WERI-Rb-1 (cell line): ENCODE measurements at places on chromosomes 4 and X.

DNA sequence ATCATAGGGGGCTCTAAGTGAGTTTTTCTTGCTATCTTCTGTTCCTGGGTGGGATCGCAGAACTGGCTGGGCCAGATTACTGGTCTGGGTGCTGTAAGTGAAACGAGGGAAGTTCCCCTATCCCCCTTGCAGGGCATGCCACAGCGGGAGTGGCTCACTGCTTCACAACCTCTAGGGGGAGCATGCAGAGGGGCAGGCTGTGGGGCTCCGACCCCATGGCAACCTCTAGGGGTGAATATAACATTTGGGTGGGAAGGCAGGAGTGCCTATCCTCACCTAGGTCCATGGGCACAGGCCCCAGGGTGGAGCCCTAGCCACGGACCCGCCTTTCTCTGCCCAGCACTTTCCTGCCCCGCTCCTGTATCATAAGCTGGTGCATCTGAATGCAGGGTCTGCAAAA is 1.7 kb upstream of the RRAGB start:
- DNase-seq = peak; percentile 6

GRCh38 chrX:155819966-155820491 is 61.1 kb upstream of the VAMP7 start:
- peak; percentile 84 for DNase-seq

GRCh38 chr4:94403751-94404150 is 48.0 kb upstream of the PDLIM5 start:
- no peak for DNase-seq

DNA sequence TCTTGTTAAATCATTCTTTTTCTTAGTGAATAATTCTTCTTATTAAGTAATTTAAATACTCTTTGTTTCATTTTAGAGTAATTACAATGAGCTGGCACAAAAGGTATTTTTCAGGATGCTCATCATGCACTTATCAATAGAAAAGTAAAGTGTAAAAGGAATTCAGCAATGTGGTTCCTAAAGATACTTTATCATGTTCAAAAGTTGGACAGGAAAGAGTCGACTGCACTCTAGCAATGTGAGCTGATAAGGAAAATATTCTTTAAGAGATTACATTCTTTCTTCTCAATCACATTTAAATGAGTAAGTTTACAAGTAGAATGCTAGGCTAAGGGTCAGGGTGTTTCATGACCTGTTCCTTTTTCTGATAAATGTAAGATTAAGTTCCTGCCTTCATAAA is 609.5 kb upstream of the FAM241A start:
- no peak for DNase-seq

DNA sequence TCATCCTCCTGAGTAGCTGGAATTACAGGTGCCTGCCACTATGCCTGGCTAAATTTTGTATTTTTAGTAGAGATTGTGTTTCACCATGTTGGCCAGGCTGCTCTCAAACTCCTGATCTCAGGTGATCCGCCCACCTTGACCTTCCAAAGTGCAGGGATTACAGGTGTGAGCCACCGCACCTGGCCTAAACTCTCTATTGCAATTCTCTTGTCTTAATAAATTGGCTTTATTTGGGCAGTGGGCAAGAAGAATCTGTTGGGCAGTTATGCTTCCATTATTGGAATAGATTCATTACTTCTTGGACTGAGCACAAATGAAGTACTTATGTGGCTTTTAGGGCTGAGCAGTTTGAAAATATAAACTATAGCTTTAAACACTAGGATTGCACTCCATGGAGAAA is 8.2 kb upstream of the GPAT3 start:
- no peak for DNase-seq

- DNase-seq = no peak
Measured at GRCh38 chr4:157674699-157675098, 454.2 kb downstream of the GRIA2 start.

DNA sequence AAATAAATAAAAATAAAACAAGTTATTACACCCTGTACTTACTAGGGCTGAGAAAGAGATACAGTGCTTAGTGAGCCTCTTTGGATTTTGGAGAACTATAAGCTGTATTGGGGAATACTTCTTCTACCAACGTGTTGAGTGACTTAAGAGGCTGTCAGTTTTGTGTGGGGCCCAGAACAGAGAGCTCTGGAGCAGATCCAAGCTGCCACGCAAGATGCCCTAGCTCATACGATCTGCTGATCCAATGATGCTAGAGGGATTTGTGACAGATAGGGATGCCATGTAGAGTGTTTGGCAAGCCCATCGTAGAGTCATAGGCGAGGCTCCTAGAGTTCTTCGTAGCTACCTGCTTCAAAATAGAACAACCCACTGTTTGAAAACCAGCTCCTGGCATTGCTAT is 60.3 kb upstream of the KLF3 start:
- no peak for DNase-seq

DNA sequence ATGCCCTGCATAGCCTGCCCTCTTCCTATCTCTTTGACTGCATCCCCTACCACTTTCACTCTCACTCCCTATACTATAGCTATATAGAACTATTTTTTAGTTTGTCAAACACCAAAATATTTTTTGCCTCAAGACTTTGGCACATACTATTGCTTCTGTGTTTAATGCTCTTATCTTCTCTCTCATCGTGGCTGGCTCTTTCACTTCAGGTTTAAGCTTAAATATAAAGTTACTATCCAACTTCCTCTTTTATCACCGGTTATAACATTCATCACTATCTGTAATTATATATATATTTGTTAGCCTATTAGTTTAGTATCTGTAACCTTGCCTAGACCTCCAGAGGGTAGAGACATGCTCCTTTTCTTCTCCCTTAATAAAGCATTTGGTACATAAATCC is 11.5 kb upstream of the HMGB2 start:
- DNase-seq = no peak

GRCh38 chr4:73679836-73680235 is 59.6 kb upstream of the RASSF6 start:
- no peak for DNase-seq

GRCh38 chrX:103999234-103999633 is 14.3 kb downstream of the H2BW1 start:
- DNase-seq = no peak

- DNase-seq = no peak
Measured at GRCh38 chr4:85722807-85723206, 247.9 kb downstream of the ARHGAP24 start.

DNA sequence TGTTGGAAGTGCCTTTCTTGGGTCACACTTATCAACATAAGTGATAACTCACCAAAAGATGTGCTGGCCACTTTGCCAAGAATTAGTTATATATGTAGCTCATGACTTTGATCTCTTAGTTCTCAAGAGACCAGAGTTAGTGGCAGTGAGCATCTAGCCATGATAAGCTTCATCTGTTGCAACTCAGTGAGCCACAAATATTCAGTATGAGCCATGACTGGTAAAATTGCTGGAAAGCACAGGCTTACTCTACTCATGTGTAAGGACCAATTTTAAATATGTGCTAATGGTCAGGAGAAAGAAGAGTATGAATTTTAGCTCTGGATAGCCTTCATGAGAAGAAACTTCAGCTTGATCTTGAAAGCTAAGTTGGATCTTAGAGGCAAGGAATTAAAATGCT is 59.4 kb upstream of the TLL1 start:
- DNase-seq = no peak

GRCh38 chrX:21700275-21700674 is 42.1 kb upstream of the KLHL34 start:
- peak; percentile 18 for DNase-seq

DNA sequence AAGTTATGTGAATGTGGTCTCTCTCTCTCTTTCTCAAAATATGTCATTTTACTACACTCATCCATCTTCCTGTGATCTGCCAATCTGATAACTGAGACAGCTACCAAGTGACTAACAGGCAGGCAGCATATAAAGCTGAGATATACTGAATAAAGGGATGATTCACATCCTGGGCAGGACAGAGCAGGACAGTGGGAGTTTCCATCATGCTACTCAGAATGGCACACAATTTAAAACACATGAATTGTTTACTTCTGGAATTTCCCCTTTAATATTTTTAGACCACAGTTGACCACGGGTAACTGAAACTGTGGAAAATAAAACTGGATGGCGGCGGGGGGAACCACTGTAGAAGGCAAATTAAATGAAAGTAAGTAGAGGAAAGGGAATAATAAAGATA is 58.6 kb upstream of the DCTD start:
- DNase-seq = no peak

DNA sequence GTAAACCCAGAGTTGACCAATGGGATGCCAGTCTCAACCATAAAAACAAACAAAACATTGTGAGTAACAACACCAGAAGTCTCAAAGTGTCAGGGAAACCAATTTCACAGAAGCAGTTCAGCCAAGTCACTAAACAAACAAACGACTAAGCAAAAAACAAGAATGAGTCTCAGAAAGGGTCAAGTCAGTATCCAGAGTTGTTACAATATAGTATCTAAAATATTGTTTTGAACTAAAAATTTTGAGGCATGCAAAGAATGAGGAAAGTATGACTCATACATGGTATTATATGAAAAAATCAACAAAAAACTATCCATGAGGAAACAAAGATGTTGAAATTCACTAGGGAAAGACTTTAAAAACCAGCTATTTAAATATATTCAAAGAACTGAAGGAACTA is 70.6 kb downstream of the AR start:
- DNase-seq = no peak

GRCh38 chr4:6217716-6218381 is 17.5 kb upstream of the JAKMIP1 start:
- no peak for DNase-seq

DNA sequence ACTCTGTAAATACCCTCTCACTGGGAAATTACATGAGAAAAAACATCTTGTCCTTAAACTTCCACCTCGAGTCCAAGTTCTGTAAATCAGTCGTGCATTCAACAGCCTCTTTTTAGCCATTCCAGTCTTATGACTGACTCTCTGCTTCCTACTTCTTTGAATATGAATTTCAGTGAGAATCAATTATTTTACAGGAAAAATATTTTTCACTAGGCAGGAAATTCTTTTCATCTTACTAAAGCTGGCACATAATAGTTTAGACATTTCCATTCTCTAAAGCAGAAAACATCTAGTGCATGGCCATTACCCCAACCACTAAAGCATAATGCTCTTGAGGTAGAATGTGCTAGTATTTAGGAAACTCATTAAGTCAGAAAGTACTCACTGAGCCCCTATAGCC is 565.7 kb upstream of the FAT1 start:
- no peak for DNase-seq

- no peak for DNase-seq
Measured at GRCh38 chr4:165331359-165331758, 3.9 kb downstream of the MSMO1 start.

GRCh38 chrX:119190091-119190681 is 45.9 kb upstream of the PGRMC1 start:
- DNase-seq = no peak
